Activated CD4-positive, alpha-beta T cell treated with anti-CD3 and anti-CD28 coated beads, Interleukin-2, amount 50 U/mL, for 4 hours (primary cell): ENCODE measurements at places on chromosomes 2 and 18.

GRCh38 chr2:62717503-62718081, 12.1 kb downstream of the EHBP1 start:
- no peak for DNase-seq

- no peak for DNase-seq
These were observed 7.1 kb upstream of the NAPG start for GRCh38 chr18:10518595-10519255.

GRCh38 chr18:21184396-21184996, 57.5 kb upstream of the GREB1L start:
- no peak for DNase-seq

DNA sequence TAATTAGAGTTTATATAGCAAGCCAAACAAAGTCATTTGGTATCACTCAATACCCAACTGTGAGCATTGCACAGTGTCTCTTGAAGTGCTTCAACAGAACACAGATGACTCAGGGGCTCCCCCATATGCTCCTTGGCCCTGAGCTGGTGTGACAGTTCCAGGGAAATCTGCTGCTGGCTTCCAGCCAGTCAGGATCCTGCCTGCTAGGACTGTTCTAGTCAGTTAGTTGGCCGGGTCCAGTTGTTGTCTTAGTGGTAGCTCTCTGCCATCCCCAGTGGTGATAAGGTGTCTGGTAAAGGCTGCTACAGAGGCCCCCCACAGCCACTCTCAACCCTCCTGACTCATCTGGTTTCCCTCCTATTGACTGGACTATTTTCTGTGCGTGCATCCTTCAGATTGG, 100.3 kb downstream of the IRS1 start:
- DNase-seq: no peak

- no peak for DNase-seq
These were observed 155.4 kb upstream of the LHCGR start for GRCh38 chr2:48910961-48911360.

- no peak for DNase-seq
These were observed 58.2 kb downstream of the GLI2 start for GRCh38 chr2:120793682-120794403.

DNA sequence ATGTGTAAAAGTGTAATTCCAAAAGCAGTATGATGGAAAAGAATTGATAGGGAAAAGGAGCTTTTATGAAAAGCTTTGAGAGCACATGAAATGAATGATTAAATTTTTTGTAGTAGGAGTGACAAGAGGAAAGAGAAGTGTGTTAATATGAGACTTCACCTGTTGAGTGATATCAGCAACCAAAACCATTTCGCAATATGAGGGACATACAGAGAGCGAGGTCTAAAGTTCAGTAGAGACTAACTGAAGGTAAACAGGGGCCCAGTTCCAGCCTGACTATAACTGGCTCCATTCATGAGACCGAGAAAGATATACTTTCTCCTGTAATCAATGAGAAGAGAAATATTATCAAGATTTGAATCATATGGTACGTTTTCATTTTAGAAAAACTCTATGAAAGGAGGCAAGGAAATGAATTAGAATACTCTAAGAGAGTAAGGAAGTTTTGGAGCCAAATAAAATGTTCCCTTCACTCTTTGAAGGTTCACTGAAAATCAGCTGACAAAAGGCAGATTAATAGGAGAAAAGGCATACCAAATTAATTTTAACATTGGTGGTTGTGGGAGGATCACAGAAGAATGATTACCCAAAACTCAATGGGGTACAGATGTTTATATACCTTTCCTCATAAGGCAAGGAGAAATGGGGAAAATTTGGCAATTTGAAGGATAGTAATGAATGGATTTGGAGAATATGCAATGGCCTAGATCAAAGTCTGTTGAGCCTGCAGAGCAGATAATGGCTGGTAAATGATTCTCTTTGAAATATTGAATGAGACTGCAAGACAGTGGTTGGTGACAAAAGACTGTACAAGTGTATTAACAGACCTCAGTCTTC, 932.2 kb downstream of the TDRD15 start:
- no peak for DNase-seq

DNA sequence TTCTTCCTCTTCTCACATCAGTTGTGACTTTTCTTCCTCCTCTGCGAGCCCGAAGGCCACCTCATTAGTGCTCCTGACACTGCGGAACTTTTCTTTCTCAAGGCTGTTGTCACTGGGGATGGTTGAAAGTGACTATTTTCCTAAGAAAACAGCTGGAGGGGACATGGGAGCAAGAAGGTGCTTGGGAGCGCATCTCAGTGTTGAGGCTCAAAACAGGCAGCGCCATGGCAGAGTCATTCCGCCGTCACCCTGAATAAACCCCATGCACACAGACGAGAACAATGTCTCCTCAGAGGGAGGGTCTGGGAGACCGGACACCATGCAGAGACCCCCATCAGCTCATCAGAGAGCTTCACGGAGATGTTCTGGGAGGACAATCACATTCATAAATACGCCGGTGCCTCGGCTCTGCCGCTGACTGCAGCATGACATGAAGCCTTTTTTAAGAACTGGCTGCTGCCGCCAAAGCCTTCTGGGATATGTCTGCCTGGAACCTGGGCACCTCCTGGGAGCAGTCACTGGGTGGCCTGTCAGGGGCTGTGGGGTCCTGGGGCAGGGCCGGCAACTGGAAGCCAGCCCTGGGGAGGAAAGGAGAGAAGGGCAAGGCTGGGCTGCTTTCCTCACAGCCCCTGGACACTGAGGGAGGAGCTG, 19.2 kb downstream of the ATOH8 start:
- DNase-seq: no peak

- DNase-seq: no peak
These were observed 447.5 kb downstream of the TNS1 start for GRCh38 chr2:217555081-217555876.

DNA sequence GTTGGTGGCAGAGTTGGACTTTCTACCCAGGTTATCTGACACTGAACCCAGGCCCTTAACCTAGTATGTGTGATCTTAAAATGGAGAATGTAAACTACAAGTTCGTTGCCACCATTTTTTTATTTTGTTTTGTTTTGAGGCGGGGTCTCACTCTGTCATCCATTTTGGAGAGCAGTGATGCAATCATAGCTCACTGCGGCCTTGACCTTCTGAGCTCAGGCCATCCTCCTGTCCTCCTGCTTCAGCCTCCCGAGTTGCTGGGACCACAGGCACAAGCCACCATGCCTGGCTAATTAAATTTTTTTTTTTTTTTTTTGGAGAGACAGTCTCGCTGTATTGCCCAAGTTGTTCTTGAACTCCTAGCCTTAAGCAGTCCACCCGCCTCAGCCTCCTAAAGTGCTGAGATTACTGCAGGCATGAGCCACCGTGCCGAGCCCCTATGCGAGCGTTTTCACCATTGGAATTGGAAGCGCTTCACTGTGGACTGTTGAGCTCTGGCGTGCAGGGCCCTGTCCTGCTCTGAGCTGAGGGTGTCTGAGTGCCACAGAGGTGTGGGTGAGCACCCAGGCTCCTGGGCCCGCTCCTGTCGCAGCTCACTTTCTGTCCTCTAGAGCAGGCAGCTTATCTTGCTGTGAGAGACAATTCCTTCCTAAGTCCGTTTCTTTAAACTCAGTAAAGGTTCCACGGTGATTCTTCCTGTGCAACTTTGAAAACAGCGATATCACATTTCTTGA, 186.9 kb downstream of the LDLRAD4 start:
- DNase-seq: no peak

DNA sequence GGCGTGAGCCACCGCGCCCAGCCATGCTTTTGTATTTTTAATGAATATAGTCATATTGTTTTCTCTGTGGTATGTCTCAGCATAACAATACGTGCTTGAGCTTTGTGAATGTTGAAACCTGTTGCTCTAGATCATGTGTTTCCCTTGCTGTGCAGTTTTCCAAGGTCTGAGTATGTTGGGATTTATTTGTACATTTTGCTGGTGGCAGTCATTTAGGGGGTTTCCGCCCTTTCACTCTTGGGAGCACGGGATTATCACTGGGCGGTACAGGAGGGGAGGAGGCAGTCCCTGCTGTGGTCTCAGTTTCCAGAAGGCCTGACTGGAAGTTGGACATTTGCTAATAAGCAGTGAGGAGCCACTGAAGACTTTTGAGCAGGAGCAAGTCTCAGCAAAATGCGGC, 24.9 kb upstream of the CATIP start:
- DNase-seq: no peak

DNA sequence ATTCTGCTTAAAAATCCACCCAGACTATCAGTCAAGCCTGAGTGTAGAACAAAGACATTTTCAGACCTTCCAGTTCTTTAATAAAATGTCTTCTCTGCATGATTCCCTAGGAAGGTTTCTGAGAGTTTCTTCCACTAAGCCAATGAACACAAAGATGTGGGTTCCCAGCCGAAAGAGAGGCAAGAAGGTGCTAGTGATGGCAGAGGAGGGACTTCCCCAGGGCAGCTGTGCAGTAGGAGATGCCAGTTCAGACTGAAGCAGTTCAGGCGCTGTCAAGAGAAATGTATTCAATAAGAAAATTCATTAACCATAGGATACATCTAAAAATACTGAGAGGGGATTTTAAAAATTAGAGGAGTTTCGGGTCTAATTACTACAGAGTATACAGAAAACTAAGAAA, 83.3 kb downstream of the RND3 start:
- DNase-seq: no peak

DNA sequence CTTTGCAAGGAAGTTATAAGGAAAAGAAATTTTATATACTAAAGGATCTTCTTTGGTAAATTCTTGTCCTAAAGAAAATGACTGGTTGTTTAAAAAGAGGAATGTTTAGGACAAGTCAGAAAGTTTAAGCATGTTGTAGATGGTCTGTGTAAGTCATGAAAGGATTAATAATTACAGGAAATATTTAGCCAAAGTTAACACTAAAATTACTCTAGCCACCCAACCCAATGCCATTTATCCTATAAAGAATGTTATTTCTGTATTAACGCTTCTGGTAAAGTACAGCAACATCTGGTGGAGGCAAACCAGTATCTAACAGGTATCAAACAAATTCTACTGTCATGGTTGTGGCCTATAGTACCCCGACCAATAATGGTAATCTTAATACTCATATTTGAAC, 546.9 kb upstream of the PKDCC start:
- DNase-seq: no peak

GRCh38 chr2:71720283-71720560, 266.9 kb downstream of the DYSF start:
- no peak for DNase-seq

- no peak for DNase-seq
These were observed 7.4 kb upstream of the HES6 start for GRCh38 chr2:238247002-238247822.

- no peak for DNase-seq
These were observed 342.4 kb upstream of the ETAA1 start for GRCh38 chr2:67054728-67055127.

DNA sequence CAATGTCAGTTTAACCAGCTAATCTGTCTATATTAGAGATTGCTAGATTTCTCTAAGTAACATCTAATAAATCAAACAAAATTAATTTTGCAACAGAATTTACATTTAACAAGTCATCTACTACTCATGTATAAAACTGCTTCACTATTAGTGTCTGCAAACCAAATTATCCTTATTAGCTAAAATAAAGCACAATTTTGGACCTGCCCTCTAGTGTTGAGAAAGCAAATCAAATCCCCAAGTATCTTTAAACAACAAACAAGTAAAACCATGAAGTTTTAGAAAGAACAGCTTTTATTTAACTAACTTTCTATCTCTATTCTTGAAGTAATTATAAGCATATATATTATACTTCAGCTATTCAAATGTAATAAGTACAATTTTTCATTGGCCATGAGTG, 113.1 kb upstream of the SP3 start:
- DNase-seq: no peak

GRCh38 chr18:78305789-78306188, 673.8 kb upstream of the SALL3 start:
- no peak for DNase-seq

DNA sequence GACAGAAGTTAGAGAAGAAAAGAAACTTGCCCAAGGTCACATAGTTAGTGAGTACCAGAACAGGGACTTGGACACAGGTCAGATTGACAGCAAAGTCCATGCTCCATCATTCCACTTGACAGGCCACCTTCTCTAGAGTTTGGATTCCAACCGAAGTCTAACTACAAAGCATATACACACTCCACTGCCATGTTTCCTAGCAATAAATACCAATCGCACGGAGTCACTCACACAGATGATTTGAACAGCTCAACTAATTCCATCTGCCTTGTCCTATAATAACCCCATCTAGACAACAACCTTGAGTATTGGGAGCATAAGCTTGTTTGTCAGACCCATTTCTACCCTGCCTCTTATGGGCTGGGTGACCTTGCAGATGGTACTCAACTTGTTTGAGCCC, 334.6 kb upstream of the MGAT5 start:
- DNase-seq: no peak

DNA sequence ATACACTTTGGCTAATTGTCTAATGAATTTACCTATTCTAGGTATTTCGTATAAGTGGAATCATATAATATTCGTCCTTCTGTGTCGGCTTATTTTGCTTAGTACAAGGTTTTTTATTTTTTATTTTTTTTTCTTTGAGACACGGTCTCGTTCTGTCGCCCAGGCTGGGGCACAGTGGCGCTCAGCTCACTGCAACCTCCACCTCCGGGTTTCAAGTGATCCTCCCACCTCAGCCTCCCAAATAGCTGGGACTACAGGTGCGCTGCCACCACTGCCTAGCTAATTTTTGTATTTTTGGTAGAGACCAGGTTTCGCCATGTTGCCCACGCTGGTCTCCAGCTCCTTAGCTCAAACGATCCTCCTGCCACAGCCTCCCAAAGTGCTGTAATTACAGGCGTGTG, 38.2 kb downstream of the PCBP1 start:
- no peak for DNase-seq

DNA sequence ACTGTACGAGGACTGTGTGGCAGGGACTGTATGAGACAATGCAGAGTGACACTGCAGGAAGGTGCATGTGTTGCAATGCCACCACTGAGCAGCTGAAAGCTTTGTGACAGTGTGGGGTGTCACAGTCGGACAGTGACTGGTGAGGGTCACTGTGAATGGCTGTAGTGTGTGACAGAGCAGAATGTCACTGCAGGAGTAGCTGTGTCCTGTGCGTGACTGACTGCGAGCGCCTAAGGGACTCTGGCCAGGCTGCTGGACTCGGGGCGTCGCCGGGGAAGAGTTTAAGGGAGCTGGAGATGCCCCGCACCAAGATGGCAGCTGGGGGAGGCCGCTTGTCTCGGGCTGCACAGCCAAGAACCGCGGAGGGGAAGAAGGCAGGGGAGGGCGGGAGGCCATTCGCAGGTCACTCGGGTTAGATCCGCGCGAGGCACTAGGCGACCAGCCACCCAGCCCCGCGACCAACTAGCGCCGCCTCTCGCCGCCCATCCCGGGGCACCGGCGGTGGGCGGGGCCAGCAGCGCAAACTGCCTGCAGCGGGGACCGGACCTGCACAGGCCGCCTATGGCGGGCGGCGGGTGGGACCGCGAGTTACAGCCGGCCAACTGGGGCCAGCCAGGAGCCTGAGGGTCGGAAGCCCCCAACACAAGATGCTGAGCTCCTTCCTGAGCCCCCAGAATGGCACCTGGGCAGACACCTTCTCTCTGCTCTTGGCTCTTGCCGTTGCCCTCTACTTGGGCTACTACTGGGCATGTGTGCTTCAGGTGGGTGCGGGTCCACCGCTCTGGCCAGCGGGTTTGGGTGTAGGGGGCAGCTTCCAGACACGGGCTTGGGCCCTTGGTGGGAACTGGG, at the start of gene ABHD1:
Gene ABHD1, plus strand, starts transcription at position 514 of the 849 bp plus-strand sequence. Its CDS starts 134 bp downstream, at position 648.
- peak; percentile 33 for DNase-seq

GRCh38 chr2:134457765-134458472, 204.0 kb downstream of the MGAT5 start:
- DNase-seq: no peak

- DNase-seq: peak; percentile 16
These were observed 1.8 kb upstream of the ALK start for GRCh38 chr2:29923110-29923721.

GRCh38 chr2:237235383-237236095, 149.8 kb downstream of the COPS8 start:
- no peak for DNase-seq
